ENCODE measurements at places on chromosomes 1 and 21. TPM values are rescaled to one million over a fixed set of nuclear protein-coding genes. Genes with fewer than 3 reads are reported as not detected.

DNA sequence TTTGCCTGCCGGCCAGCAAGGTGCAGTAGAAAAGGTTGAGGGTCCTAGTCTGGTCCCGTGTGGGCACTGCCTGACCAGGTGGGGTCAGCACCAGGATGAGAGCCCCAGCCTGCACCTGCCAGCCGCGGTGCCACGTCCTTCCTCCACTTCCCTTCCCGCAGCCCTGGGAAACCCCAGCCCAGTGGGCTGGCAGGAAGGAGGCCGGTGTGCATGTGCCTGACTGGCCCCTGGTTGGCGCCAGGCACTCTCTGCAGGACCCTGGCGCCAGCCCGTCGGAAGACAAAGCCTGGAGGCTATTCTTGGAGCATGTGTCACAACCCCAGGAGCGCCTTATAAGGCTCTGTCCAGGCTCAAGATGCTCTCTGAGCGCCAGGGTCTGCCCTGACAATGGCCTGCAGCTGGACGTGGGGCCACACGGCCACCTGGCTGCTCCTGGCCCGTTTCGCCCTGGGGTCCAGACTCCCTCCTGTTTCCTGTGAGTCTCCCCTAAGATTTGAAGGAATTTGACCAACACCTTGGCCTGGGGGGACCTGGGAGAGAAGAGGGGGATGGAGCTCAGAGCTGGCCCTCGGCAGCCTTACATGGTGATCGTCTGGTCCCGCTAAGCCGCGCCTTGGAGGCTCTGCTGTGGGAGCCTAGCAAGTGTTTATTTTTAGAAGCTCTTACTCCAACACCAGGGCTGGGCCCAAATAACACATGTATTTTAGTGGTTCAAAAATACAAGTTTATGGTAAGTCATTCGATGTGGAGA, 31.9 kb upstream of the POFUT2 start:
- peak; percentile 59 for DNase-seq

GRCh38 chr1:209227171-209227570, 356.3 kb upstream of the CAMK1G start:
- DNase-seq = no peak

- no peak for DNase-seq
Measured at GRCh38 chr1:18752409-18752808, 107.1 kb downstream of the TAS1R2 start.

DNA sequence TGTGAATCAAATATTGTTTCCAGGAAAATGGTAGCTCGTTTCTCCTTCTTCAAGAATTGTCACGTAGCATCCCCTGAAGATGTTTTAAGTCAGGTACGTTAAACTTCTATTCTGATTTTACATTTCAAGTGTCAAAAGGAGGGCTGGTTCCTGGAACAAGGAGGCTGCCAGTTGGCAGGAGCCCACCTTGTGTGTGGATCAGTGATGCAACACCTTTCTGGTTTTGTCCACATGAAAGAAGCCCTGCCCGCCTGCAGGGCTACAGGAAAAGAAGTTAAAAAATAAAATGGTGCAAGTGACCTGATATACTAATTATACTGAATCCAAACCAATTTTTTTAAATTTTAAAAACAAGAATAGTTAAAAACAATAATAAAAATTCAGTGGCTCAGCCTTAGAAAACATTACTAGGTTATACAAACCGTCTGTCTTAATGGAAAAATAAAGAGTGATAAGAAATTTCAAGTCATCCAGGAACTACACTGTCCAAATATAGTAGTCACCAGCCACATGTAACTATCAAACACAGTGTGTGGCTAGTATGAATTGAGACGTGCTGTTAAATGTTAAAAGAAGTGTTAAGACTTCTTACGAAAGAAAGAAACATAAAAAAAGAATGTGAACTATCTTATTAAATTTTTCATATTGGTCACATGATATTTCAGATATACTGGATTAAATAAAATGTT, 123.1 kb downstream of the APP start:
- no peak for DNase-seq

GRCh38 chr21:37006486-37007291, at the start of gene RIPPLY3:
RIPPLY3 (plus strand) TSS chr21:37006702; CDS start chr21:37006773, 71 bp downstream.
- DNase-seq = no peak

- no peak for DNase-seq
Measured at GRCh38 chr1:24925082-24925779, 4.8 kb downstream of the RUNX3 start.

GRCh38 chr1:214019499-214019898, 31.7 kb downstream of the PROX1 start:
- no peak for DNase-seq

DNA sequence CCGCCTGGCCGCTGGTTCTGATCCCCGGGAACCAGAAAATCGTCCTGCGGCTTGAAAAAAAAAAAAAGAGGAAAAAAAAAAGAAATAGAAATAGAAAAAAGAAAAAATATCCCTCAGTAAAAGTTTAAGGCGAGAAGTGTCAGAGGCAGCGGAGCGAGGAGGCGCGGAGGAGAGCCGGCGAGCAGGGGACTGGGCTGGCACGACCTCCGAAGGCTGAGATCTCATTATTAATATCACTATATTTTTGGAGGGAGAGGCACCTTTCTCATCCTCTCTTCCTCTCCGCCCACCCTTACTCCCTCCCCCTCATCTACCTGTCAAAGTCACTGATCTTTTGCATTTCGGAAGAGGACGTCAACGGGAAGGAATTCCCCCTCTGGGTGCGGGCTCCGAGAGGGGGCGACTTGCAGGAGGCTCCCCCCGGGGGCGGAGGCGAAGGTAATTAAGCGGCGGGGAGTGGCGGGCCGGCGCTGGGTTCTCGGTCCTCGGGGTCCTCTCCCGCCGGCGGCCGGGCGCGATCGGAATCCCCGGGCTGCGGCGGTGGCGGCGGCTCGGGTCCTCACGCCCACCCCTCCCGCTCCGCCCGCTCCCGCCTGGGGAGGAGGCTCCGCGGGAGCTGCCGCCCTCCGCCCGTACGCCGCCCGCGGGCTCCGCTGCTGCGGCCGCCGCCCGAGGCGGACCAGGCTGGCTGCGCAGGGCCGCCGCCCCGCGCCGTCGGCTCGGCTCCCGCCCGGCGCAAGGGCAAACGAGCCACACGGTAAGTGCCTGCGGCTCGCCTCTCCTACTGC, at the start of gene NTNG1:
Gene NTNG1, plus strand, starts transcription at position 337 of the 788 bp plus-strand sequence.
- DNase-seq = no peak

DNA sequence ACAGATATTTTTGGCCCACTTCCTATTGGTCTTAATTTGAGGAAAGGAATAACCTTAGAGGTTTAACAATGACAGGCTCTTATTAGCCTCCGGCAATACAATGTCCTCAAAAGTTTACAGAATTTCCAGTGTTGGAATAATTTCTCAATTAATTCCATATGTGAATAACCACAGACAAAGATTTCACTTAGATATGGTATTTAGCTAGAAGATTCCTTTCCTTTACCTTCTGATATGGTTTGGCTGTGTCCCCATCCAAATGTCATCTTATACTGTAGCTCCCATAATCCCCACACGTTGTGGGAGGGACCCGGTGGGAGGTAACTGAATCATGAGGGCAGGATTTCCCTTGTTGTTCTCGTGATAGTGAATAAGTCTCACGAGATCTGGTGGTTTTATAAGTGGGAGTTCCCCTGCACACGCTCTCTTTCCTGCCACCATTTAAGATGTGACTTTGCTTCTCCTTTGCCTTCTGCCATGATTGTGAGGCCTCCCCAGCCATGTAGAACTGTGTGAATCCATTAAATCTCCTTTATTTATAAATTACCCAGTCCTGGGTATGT, 54.9 kb upstream of the RGS7 start:
- no peak for DNase-seq

DNA sequence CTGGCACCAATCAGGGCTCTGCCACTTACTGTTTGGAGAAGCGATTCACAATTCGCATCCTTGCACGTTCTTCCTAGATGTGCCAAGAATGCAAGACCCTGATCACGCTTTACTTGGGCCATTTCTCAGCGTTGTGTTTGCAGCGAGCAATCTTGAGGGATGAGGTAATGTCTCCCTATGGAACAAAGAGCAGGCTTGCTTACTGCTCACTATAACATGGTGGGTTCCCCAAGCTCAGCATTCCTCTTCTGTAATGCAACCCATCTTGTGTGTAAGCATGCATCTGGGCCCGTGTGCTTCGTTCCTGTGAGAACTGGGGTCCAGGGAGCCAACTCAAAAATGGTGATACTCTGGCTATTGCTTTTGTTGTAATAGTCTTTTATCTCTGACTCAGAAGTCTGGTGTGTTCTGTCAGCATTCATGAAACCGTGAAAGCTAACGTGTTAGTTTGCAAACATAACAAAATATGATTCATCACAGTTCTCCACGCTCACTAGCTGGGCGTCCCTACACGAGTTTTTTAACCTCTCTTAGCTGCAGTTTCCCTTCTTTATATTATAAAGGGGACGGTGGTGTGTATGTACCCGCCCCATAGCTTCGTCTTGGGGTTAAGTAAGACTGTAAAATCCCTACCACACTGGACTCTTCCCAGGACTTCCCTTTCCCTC, 33.3 kb downstream of the DNTTIP2 start:
- no peak for DNase-seq

DNA sequence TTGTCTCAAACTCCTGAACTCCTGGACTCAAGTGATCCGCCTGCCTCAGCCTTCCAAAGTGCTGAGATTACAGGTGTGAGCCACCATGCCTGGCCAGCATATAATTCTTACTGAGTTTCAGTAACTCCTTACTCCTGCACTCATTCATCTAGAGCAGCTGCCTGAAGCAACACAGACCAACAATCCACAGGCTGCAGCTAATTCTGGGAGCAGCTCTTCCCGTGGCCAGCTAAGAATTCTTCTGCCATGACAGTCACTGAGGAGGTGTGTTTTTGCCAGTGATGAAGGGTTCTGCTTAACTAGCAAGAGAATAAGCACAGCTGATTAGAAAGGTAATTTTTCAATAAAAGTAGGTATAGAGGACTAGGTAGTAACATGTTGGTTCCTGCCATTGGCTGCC, 5.4 kb downstream of the VTCN1 start:
- no peak for DNase-seq

DNA sequence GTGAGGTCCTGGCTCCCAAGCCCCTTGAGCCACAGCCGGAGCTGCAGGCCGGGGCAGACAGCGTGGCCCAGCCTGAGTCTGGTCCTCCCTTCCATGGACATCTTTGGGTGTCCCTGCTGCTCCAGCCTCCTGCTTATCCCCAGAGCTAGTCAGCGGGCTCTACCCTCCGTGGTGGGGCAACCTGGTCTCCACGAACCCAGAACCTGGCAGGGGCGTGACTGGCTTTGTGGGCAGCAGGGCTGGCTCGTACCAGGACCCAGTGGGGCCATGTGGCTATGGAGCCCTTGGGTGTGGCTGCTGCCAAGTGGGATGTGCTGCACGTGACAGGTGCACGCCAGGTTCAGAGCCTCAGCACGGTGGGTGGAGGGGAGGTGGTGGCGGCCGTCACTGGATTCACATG, 18.3 kb downstream of the CFAP410 start:
- no peak for DNase-seq

- DNase-seq = no peak
Measured at GRCh38 chr1:217586586-217586985, 44.3 kb downstream of the GPATCH2 start.

GRCh38 chr21:44684483-44684882, 2.5 kb upstream of the KRTAP12-1 start:
- no peak for DNase-seq

DNA sequence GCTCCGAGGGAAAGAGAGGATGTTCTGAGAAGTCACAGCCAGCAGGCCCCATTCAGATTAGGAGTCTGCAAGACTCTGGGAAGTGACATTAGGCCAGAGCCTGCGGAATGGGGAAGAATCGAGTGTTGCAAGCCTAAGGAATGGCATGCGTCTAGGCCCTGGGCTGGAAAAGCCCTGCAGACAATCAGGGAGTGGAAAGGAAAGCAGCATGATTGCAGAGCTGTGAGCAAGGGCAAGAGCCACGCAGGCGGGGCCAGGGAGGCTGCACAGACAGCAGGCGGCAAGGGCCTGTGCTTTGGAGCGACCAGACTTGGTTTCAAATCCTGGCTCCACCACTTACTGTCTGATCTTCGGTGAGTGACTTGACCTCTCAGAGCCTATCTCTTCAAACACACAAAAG, 118.2 kb downstream of the RRAGC start:
- no peak for DNase-seq

DNA sequence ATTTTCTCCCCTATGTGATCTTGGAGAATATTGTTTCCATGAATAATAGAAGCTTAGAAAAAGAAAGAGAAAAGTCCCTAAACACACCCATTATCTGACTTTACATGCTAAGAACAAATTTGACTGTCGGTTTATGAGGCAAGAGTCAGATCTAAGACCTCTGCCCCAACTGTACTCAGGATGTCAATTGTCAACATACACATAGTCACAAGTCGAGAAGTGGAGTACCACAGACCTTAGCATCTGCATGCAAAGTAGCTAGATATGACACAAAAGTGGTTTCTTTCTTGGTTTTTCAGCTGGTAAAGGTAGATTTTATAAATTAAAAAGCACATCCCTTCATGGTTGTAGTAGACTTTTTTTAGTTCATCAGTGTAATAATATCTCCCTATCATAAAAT, 97.2 kb upstream of the DPYD start:
- DNase-seq = no peak

GRCh38 chr1:54867717-54868057, 19.3 kb downstream of the DHCR24 start:
- DNase-seq = no peak

GRCh38 chr1:151565502-151566189, 25.5 kb downstream of the TUFT1 start:
- no peak for DNase-seq

GRCh38 chr1:116993286-116993685, 8.3 kb upstream of the CD101 start:
- DNase-seq = no peak

- DNase-seq = no peak
Measured at GRCh38 chr1:209829716-209830115, 1.9 kb downstream of the UTP25 start.

DNA sequence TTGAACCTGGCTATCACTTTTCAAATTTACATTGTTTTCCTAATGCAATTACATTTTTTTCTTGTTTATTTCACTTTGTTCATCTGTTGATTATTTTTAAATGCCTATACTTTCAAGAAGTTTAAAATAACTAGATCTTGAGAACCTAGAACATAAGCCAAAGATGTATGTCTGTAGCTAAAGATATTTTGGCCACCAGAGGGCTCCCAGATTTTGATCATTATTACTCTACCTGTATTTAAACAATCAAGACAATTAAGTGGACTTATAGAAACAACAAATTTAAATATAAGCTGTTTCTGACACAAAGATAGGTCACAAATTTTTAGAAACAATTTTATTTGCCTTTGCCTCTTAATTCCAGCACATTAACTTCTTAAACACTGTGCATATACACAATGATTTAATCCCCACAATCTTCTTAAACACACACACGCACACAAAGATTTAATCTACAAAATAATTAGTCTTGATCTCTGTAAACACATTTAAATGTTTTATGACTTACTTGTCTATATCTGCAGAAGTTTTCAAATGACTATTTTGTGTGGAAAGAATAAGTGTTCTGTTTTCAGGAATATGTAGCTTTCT, 380.0 kb downstream of the DSCAM start:
- DNase-seq = no peak

GRCh38 chr1:88311907-88312306, 372.2 kb upstream of the PKN2 start:
- no peak for DNase-seq

GRCh38 chr1:9289090-9289534, 3.6 kb upstream of the SPSB1 start:
- peak; percentile 56 for DNase-seq

GRCh38 chr1:243554686-243555085, 295.4 kb downstream of the AKT3 start:
- no peak for DNase-seq

The SDC3 gene
- 51.6 TPM for total RNA-seq

The CYP4X1 gene
- 29.6 TPM for total RNA-seq

The PADI2 gene
- total RNA-seq = 0.27 TPM

The PRKAA2 gene
- 9.2 TPM for total RNA-seq

The KDF1 gene
- not detected for total RNA-seq

The FCRL2 gene
- not detected for total RNA-seq

The OTUD3 gene
- total RNA-seq = 7.1 TPM

The MNDA gene
- total RNA-seq = 11.0 TPM

The OR2T35 gene
- total RNA-seq = not detected
